ENCODE measurements at places on chromosomes 13 and 19.

- no peak overlapping the region for H3K27ac ChIP-seq
- no peak for DNase-seq
- H3K4me1 ChIP-seq: no peaks in the 10 kb centered on the region
Observed at GRCh38 chr19:38452430-38453366, 19.2 kb downstream of the RYR1 start.

DNA sequence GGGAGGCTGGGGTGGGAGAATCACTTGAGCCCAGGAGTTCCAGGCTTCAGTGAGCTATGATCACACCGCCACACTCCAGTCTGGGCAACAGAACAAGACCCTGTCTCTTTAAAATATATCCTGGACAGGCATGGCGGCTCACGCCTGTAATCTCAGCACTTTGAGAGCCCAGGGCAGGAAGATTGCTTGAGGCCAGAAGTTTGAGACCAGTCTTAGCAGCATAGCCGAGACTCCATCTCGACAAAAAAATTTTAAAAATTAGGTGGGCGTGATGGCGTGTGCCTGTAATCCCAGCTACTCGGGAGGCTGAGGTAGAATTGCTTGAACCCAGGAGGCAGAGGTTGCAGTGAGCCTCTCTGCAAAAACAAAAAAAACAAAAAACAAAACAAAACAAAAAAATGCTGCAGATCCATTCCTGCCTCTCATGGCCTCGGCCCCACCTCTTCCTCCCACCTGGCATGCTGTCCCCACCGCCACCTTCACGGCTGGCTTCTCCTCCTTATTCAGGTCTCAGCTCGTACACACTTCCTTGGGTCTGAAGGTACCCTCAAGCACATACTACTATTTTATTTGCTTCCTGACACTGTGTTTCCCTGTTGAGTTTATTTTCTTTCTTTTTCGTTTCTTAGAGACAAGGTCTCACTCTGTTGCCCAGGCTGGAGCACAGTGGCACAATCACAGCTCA lies 5.3 kb downstream of the RFX1 start:
- DNase-seq: peak; percentile 45
- no peak overlapping the region for H3K4me3 ChIP-seq
- H3K27ac ChIP-seq: peak overlapping the region; percentile 100
- H3K4me1 ChIP-seq: peaks cover 56% of the 10 kb centered on the region
- no peaks in the 10 kb centered on the region for H3K27me3 ChIP-seq

DNA sequence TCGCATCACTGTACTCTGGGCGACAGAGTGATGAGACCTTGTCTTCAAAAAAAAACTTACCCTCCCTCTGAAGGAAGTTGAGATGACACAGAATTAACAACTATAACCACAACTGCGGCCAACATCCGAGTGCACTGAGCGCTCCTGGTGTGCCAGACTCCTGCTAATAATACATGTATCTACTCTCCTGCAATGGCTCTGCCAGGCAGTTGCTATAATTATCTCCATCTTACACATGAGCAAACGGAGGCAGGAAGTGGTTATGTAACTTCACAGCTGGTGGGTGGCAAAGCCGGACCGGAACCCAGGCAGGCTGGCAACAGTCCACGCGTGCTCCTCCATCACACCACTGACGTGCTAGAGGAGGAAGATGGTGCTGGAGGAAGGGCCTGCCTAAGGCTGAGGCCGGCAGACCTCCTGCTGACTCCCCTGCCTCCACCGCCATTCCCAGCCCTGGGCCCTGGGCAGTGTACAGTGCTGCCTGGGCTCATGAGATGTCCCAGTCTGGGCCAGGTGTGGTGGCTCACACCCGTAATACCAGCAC lies 12.6 kb downstream of the XRCC1 start:
- DNase-seq: peak; percentile 93
- peaks cover 52% of the 10 kb centered on the region for H3K4me1 ChIP-seq
- no peaks in the 10 kb centered on the region for H3K27me3 ChIP-seq

GRCh38 chr13:102309110-102309509 lies 92.7 kb downstream of the FGF14 start:
- H3K27ac ChIP-seq: no peak overlapping the region
- no peaks in the 10 kb centered on the region for H3K4me1 ChIP-seq
- H3K36me3 ChIP-seq: no peaks in the 10 kb centered on the region

GRCh38 chr13:99013951-99014350 lies 36.1 kb upstream of the DOCK9 start:
- no peak overlapping the region for H3K4me3 ChIP-seq
- H3K36me3 ChIP-seq: no peaks in the 10 kb centered on the region
- H3K27ac ChIP-seq: no peak overlapping the region
- DNase-seq: no peak
- no peaks in the 10 kb centered on the region for H3K4me1 ChIP-seq
- H3K27me3 ChIP-seq: no peaks in the 10 kb centered on the region

GRCh38 chr19:21143428-21143827 lies 1.6 kb downstream of the ZNF431 start:
- no peaks in the 10 kb centered on the region for H3K36me3 ChIP-seq
- no peak overlapping the region for H3K27ac ChIP-seq
- DNase-seq: no peak
- peaks cover 6% of the 10 kb centered on the region for H3K4me1 ChIP-seq
- no peak overlapping the region for H3K4me3 ChIP-seq

DNA sequence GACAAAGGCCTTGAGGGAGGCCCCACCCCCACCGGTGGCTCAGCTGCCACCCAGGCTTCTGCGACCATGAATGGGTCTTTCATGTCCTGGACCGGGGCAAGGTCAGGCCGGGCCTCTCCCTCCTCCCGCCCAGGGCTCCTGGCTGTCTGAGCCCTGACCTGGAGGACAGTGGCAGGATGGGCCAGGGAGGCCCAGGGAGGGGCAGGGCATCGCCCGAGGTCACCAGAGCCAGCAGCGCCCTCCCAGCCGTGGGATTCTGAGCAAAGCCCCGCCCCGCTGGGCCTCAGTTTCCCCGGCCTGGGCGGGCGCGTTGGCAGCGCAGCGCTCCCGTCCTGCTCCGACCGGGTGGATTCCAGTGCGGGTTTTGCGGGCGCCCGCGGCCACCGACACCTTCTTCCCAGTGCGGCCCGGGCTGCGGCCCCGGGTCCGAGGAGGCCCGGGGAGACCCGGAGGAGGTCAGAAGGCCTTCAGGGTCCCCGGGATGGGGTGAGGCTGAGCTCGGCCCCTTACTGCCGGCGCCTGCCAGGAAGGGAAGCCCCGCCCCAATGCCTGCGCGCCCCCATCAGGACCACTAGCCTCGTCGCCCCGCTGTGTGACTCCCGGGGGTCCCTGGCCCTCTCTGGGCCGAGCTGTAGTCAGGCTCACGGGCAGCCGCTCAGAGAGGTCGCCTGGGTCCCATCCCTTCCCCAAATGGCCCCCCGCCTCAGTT lies 24.6 kb upstream of the SEMA6B start:
- H3K27ac ChIP-seq: no peak overlapping the region
- H3K36me3 ChIP-seq: no peaks in the 10 kb centered on the region
- peaks cover 18% of the 10 kb centered on the region for H3K4me1 ChIP-seq
- H3K27me3 ChIP-seq: no peaks in the 10 kb centered on the region
- H3K4me3 ChIP-seq: no peak overlapping the region

- H3K27ac ChIP-seq: no peak overlapping the region
- no peaks in the 10 kb centered on the region for H3K4me1 ChIP-seq
- H3K27me3 ChIP-seq: no peaks in the 10 kb centered on the region
- no peak overlapping the region for H3K4me3 ChIP-seq
Observed at GRCh38 chr13:98103531-98103930, 39.4 kb upstream of the FARP1 start.

DNA sequence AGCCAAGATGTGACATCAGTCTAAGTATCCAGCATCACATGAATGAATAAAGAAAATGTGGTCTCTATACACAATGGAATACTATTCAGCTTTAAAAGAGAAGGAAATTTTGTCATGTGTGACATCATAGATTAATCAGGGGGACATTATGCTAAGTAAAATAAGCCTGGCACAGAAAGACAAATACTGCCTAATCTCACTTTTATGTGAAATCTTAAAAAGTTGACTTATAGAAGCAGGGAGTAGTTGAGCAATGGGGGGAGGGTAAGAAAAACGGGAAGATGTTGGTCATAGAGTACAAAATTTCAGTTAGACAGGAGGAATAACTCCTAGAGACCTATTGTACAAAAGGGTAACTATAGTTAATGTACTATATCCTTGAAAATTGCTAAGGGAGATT lies 10.4 kb upstream of the LCP1 start:
- H3K4me1 ChIP-seq: no peaks in the 10 kb centered on the region
- H3K4me3 ChIP-seq: no peak overlapping the region
- no peak overlapping the region for H3K27ac ChIP-seq
- DNase-seq: no peak
- no peaks in the 10 kb centered on the region for H3K27me3 ChIP-seq

GRCh38 chr13:60431108-60431700 lies 34.2 kb downstream of the TDRD3 start:
- DNase-seq: peak; percentile 69
- no peaks in the 10 kb centered on the region for H3K27me3 ChIP-seq
- H3K27ac ChIP-seq: no peak overlapping the region
- no peak overlapping the region for H3K4me3 ChIP-seq
- no peaks in the 10 kb centered on the region for H3K36me3 ChIP-seq
- peaks cover 4% of the 10 kb centered on the region for H3K4me1 ChIP-seq

All from B cell (primary cell).